ENCODE measurements at places on chromosomes 4 and X. TPM values are rescaled to one million over a fixed set of nuclear protein-coding genes. Genes with fewer than 3 reads are reported as not detected.

Gene PDZD4
- 3.2 TPM for total RNA-seq

Gene LNX1
- total RNA-seq = 45.3 TPM

Gene LRCH2
- 6.5 TPM for total RNA-seq

Gene RPA4
- total RNA-seq = 1.1 TPM

Gene VAMP7
- 41.8 TPM for total RNA-seq

Gene MAGEB17
- 0.33 TPM for total RNA-seq

DNA sequence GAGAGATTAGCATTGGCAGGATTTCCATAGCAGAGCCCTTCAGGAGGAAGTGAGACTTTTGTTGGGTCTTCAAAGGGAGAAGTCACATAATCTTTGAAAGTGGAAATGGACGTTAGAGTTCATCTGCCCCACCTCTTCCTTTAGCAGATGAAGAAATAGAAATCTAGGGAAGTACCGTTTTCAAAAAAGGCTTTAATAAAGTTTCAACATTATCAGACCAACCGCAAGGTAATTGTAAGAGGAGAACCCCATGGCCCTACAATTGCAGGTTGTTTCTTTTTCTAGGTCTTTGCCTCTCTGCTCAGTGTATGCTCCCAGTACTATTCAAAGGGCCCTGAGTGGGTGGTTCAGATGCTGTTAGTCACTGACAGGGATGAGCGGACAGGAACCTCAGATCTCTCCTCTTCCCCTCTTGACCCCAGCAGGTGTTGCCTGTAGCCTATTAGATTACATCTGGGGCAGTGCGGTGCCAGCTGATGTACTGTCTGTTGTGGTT is 48.6 kb upstream of the AP1S2 start:
- DNase-seq = no peak

- no peak for DNase-seq
Observed at GRCh38 chr4:46594661-46595060, 204.7 kb upstream of the GABRA2 start.

DNA sequence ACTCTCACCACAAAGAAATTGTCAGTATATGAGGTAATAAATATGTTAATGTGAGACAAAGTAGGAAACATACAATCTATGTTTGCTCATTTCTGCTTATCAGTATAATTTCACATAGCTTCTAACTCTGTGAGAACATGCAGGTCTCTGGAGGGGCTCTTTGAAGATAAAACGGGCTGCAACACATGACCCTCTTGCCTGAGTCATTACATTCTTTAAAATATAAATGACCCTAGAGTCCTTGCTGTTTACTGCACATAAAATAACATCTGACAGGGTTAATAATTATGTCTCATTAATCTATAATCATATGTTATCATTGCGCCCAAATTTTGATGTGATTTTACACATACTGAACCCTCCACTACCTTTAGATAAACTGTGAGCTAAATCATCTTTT is 681.5 kb downstream of the ARAP2 start:
- no peak for DNase-seq

DNA sequence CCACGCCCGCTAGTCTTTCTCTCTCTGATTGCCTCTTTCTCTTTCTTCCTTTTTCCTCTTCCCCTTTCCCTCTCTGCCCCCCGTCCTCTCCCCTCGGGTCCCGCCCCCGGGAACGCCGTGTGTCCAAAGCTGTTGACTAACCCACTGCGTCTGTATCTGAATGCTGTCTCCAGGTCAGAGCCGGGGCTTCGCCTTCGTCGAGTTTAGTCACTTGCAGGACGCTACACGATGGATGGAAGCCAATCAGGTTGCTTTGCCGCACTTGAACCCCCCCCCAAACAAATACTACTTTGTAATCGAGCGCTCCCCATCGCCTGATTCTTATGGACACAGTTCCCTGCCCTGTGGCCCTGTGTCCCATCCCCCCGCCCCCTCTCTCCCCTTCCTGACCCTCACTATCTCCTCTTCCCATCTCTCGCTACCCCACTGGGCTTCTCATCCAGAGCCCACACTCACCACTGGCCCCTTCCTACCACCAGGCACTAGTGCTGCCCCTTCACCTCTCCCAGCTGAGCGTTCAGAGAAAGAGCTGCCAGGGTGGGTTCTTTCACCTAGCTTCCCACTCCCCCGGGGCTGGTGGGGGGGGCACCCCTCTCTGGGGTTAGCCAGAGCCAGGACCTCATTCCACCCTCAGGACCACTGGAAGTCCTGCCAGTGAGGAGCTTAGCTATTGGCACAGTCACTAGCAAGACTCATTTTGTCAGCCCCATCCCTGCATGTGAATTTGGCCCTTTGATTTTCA is 18.6 kb upstream of the UBA1 start:
- DNase-seq = no peak

DNA sequence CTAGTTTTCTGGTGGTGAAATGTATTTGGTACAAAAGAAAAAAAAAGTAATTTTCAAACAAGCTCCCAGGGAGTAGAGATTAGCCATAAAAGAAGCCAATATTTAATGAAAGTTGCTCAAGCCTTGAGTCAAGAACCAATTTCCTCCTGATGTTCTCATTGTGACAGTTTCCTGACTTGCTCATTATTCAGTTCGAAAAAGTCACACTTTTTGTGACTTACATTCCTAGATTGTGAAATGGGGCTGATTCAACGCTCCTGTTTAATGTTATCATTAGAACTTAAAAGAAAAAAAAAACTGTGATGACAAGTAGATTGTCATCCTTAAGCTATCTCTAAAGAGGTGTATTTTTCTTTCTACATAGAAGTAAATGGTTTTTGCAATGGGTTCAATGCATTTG is 122.6 kb upstream of the BMPR1B start:
- DNase-seq = no peak

DNA sequence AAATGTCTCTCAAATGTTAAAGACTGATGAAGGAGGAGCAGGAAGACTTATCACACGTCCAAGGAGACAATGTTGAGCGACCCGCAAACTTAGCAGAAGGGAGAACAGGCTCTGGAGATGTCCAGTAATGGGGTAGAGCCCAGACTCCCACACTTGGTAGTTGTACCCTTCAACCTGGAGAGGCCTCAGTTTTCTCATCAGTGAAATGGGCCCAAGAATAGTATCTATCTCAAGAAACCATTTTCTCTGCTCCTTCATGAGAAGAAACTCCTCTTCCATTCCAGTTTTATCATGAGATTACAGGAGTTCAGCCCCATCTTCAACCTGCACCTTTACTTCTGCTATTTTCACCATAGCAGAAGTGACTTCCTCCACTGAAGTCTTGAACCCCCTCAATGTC is 169.9 kb downstream of the DHRSX start:
- DNase-seq = no peak

GRCh38 chrX:121832446-121832845 is 785.0 kb downstream of the GLUD2 start:
- DNase-seq = no peak

DNA sequence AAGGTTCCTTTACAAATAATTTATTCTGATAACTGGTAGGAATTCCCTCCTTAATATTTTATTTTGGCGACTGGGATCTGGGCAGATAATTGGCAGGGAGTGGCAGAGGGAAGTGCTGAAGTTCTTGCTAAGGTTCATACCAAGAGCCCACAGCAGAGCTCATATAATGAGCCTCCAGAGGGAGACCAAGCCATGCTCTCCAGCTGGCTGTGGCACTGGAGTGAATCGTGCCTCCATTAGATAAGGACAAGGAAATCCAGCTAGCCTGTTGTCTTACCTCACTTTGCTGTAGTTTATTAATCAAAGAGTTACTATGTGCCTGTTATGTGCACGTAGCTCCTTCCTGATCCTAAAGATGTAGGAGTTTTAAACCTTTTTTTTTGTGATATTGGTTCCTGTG is 1.3 kb downstream of the ASB12 start:
- no peak for DNase-seq

DNA sequence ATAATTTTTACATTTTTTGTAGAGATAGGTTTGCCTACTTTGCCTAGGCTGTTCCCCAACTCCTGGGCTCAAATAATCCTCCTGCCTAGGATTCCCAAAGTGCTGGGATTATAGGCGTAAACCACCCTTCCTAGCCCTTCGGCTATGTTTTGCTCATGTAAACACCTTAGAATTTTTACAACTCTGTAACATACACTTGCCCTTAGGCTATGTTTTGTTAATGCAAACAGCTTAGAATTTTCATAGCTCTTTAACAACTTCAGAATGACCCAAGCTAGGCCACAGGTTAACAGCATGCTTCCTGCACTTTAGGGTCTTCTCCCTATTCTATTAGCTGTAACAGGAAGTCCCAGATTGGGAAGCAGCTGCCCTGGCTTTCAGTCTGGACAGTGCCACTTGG is 24.2 kb downstream of the KLHL15 start:
- DNase-seq = no peak

GRCh38 chrX:1248331-1249061 is 20.1 kb upstream of the CSF2RA start:
- peak; percentile 29 for DNase-seq

DNA sequence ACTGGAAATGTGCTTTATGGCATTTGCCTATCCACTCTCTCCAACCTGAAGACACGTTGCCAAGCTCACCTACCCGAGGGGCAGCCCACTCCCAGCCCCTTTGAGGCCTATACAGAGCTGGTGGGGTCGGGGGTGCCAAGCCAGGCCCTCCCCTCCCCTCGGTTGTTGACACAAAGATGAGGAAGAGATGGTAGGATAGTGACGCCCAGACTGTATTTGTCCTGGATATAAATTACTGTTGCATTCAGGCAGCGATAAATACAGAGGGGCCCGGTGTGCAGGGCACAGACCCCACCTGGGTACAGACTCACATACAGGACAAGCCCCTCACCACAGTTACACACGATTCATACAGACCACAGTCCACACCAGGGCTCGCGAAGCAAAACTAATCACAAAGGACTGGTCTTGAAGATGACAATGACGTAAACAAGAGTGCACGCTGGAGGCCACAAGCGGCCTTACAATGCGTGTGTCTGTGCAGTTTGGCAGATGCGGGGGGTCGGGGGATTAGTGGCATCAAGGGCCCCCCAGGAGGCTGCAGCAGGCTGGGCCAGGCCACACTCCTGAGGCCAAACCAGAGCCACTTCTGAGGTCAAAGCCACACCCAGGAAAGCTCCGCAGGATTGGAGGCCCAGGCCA is 14.6 kb downstream of the DGKQ start:
- no peak for DNase-seq

DNA sequence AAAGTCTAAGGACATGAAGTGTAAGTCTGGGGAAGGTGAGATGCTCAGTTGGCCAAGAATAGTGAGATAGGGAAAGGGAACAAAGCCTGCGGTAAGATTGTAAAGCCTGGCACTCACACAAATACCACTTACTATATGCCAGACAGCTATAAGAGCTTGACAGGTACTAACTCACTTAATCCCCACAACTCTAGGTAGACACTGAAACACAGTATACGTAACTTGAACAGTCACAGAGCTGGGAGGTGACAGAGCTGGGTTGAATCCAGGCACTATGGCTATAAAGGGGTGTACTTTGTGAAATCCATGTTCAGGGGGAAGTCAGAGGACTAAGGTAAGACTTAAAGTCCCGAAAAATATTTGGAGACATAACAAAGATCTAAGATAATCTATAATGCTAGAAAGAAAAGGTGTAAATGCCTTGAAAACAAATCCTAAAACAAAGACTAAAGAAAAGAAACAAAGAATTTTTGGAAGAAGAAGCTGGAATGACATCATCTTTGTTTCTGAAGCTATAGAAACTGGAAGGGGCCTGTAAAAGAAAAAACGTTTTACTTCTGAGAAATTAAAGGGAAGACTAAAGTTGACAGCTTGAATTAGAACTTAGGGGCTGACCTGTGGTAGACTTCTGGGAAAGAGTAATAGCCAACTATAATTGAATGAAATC is 172.5 kb downstream of the PPP3CA start:
- no peak for DNase-seq
